ENCODE measurements at places on chromosomes 13 and 19.

GRCh38 chr13:78587395-78587794 is 16.0 kb downstream of the POU4F1 start:
- DNase-seq, result no peak

GRCh38 chr13:102626928-102627327 is 30.1 kb downstream of the TPP2 start:
- no peak for DNase-seq

GRCh38 chr19:10468133-10468532 is 35.0 kb downstream of the KEAP1 start:
- DNase-seq, result no peak

DNA sequence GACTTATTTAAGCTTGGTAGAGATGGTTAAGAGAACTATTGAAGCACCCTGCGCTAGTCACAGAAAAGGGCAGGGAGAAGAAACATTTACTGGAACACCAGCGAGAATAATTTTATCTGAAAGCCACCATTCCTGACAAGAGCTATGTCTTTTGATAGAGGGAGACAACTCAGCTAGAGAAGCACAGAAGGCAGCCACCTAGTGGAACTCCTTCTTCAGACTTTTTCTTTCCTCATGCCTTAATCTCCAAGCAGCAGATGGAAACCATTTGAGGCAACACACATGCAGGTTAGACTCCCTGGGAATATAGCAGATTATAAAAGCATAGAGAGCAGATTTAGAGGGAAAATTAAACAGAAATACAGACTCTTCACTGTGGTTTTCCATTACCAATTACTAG is 813.4 kb downstream of the SLITRK6 start:
- DNase-seq, result no peak

GRCh38 chr19:47152205-47152604 is 21.6 kb downstream of the SAE1 start:
- no peak for DNase-seq

- DNase-seq, result no peak
Measured at GRCh38 chr13:26133286-26133685, 81.5 kb upstream of the SHISA2 start.

- DNase-seq, result no peak
Measured at GRCh38 chr13:77815330-77815729, 103.3 kb downstream of the EDNRB start.

GRCh38 chr13:30873499-30873898 is 32.6 kb upstream of the MEDAG start:
- no peak for DNase-seq

DNA sequence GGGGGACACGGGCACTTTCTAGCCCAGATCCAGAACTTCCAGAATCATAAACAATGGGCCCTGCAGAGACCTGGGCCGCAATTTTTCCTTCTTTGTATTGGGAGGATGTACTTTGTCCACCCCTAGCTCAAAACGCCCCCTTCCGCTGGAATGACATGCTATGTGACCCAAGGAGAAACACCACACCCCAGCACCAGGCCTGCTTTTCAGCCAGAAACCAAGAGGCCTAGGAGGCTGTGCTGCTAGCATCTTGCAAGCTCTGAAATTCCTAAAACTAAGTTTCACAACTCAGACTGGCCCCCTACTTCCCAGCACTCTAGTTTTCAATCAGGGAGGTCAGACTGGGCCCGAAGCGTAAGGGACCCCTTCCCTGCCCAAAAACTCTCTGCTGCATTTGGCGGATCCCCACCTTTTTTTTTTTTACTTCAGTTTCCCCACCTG is 538 bp downstream of the LSM4 start:
- peak; percentile 72 for DNase-seq

DNA sequence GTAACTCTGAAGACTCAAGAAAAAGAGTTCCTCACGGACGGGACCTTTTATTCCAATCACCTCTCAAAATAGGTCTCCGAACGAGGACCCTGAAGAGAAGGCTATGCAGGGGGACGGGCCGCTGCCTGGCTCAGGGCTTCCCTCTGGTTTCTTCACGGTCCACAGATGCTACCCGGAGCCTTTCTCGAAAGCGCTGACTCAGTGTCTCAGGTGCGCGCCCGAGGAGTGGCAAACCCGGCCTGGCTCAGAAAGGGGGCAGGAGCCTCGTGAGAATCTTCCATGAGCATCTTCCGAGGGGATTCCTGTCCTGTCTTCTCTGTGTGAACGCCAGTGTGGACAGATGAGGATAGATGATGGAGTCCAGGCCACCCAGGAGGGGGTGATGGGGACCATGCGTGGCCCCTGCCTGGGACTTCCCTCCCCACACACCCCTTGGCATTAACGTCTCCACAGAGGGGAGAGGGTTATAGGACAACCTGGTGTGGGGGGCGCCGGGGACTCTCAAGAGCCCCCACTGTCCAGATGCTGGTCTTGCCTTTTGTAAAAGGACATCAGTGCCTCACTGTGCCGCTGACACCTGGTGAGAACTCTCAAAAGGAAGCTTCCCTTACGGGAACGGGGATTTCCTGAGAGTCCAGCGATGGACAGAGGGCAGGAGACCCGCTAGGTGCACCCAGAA is 16.5 kb downstream of the LSM4 start:
- no peak for DNase-seq

- DNase-seq, result no peak
Measured at GRCh38 chr13:29846475-29847256, 3.8 kb downstream of the UBL3 start.

DNA sequence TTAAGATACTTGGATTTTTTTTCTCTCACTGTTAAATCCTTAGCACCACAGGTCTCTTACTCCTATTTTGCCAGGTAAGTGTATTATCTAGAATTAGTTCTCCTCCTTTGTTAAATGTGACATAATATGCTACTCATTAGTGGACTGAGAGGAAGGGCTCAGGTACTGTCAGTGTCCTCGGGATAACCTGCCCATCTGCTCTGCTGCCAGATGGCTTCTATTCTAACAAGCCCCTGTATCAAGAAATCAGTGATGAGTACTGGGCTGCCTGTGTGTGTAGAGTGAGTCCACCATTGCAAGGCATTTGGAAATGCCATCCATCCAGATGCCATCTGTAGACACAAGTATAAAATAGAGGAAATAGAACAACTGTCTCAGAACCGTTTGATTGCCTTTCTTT is 209.6 kb downstream of the ATP8A2 start:
- DNase-seq, result no peak

- DNase-seq, result peak; percentile 94
Measured at GRCh38 chr19:49664171-49665035, 1.3 kb downstream of the IRF3 start.

DNA sequence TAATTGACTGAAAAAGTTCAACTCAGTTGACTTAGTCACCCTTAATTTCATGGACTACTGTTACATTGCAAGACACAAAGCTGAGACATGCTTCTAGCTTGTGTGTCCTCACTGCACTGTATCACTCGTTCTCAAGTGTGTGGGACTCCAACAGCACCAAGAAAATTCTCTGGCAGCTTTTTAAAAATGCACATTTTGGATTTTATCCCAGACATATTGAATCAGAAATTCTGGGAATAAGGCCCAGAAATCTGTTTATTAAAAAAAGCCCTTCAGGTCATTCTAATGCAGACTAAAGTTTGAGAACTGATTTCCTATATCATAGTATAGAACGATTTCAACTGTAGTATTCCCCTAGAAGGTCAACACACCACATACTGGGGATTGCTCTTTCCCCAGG is 1485.3 kb downstream of the PCDH9 start:
- no peak for DNase-seq

- no peak for DNase-seq
Measured at GRCh38 chr13:60407095-60407494, 10.1 kb downstream of the TDRD3 start.

DNA sequence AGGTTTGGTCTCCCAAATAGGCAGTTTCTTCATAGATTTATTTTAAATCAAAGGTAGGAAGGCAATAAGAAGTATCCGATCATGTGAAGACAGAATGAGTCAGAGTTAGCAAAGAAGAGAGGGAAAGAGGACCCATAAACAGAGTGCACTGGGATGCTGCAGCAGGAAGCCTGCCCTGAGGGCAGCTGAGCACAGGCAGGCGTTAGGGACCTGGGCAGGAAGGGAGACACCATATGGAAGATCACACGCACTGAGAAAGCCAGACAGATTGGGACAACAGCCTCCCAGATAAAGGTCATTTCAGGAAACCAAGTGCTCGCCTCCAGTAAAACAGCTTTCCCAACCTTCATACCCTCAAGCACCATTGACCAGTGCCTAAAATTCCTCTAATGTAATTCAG is 598.0 kb downstream of the EFNB2 start:
- DNase-seq, result no peak

DNA sequence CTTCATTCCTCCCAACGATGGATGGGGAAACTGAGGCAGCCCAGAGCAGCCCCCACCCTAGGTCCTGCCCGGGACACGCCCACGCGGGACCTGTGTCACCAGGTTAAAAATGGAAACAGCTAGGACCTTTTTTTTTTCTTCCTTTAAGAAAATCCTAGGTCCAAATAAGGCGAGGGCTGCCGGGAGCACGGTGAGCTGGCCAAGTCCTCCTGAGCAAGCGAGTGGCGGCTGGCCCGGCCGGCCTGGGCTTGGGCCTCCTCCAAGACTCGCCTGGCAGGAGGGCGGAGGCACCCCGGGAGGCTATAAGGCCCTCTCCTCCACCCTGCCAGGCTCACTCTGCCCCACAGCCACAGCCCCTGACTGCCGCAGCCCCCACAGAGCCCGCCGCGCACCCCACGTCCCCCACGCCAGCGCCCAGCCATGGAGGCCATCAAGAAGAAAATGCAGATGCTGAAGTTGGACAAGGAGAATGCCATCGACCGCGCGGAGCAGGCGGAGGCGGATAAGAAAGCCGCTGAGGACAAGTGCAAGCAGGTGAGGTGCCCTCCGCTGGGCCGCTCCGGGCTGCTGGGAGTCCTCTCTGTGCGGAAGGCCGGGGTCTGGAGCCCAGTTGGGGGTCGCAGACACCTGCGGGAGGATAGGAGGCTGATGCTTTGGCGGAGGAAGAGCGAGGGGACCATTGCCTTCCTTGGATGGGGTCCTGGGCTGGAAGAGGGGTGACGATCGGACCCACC is 8.9 kb upstream of the TPM4 start:
- no peak for DNase-seq

GRCh38 chr19:46806656-46807055 is 18.3 kb upstream of the SLC1A5 start:
- no peak for DNase-seq

GRCh38 chr19:34512254-34512822 is 30.8 kb downstream of the WTIP start:
- no peak for DNase-seq

All from activated CD4-positive, alpha-beta T cell treated with anti-CD3 and anti-CD28 coated beads, Interleukin-2, Interleukin-6, amounts not matched to agents 100 ng/mL and 50 ng/mL, durations not matched to agents 16 hours and 8 hours (primary cell).